ENCODE measurements at places on chromosomes 4 and X.

DNA sequence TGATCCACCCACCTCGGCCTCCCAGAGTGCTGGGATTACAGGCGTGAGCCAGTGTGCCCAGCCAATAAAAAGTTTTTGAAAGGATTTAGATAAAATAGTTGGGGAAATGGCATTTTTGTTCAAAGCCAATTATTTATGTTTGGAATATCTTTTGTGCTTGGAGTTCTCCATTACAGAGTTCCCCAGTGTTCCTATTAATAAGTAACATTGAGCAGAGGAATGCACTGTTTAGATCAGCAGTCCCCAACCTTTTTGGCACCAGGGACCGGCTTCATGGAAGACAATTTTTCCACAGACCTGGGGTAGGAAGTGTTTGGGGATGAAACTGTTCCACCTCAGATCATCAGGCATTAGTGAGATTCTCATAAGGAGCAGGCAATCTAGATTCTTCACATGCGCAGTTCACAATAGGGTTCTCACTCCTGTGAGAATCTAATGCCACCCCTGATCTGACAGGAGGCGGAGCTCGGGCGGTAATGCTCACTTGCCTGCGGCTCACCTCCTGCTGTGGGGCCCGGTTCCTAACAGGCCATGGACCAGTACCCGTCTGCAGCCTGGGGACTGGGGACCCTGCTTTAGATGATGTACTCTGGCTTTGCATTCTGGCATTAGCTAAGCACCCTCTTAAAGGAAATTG, 8.3 kb downstream of the PKD2 start:
- no peak for DNase-seq

DNA sequence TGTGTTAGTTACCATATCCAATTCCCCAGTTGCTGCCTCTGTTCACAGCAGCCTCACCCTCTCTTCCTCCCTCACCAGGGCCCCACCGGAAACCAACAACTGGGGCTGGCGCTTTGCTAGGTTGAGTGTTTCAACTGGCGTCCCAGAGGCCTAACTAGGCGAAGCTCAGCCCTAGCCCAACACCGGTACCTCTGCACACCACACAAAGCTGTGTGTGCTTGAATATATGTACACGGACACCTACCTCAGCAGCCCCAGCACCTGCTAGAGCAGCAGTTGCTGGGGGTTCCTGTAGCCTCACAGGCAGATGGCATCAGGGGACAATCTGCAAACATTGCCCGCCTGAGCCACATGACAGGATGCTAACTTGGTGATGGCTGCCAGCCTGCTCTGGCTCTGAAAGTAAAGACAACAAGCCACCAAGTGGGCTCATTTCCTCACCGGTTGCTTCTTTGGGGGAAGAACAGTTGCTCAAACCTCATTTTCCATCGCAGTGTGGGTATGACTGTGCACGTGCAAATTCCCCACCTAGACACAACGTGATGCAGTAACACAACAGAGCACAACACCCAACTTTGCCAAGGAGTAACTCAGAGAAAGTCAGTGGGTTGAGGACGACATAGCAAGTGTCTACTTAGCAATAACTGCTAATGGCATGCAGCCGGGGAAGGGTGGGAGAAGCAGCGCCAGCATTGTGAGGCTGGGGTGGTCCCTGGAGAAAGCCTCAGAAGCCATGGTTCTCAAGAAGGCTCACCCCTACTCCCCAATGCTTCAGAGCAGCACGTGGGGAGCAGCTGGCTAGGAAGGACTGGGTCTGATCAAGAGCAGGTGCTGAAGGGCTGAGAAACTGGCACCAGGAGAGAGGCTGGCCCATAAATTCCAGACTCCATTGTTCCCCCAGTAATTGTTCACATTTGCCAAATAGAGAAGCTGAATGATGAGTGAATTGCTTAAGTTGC, 139.5 kb downstream of the SH3KBP1 start:
- no peak for DNase-seq

DNA sequence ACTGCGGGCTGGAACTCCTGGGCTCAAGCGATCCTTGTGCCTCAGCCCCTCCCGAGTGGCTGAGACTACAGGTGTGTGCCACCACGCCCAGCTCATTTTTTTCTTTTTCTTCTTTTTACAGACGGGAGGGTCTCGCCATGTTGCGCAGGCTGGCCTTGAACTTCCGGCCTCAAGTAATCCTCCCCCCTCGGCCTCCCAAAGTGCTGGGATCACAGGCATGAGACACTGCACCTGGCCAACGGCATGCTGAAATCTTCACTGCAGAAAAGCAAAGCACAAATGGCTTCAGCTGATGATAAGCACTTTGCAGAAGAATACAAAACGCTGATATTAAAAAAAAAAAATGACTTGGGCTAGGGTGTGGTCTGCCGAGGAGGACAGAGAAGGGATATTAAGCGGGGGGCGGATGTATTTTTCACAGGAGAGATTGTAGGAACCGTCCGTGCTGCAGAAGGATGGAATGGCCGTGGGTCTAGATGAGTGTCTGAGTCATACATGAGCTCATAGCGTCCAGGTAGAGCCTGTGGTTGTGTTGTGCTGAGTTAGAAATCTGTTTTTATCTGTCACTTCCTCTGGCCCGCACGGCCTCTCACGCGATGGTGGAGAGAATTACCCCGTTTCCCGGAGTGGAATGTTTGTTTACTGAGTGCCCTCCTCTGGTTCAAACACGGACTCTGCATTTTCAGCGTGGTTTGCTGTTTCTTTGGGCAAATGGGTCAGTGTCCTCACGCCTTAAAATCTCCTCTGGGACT, 8.5 kb upstream of the AKAP17A start:
- DNase-seq = no peak

DNA sequence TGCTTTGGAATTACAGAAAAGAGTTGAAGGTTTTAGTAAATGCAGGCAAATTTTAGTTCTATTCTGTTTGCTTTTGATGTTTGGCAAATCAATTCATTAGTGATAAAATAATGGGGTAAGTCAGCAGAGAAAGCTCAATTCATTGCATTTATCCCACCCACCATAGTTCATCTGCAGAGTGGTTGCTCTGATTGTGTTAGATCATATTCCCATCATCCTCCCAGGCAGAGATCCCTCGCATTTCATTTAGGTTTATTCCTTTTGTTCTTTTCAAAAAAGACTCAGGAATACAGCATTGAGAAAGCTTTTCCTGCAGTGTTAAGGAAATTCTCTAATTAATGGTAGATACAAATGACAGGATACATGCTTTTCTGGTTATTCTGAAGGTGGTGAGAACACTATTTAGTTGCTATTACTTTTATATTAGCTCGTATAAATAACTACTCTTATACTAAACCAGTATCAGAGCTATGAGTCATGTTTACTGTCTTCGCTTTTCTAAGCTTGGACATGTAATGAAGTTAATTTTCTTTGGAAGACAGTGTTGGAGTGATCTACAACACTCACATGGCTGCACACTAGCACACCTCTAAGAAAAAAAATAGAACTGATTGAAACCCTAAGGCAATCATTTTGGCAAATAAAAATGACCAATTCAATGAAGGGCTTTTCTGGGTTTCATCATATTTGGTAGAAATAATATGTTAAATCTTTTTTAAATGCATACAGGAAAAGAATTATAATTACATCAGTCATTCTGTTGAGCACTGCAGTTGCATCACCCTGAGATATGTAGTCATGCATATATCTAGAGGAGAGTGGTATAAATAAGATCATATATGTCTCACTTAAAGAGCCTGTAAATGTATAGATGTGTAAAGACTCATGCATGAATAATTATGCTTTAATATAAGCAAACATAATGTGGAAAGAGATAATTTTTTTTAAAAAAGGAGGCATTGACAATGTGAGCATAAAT, 351.6 kb downstream of the PCDH7 start:
- DNase-seq = no peak

GRCh38 chr4:337932-338758, 531 bp downstream of the ZNF141 start:
- DNase-seq = no peak

GRCh38 chr4:74444891-74445642, at the start of gene AREG:
TSS of gene AREG (plus strand) at chr4:74445136. CDS start at chr4:74445346, 210 bp downstream.
- DNase-seq = no peak

DNA sequence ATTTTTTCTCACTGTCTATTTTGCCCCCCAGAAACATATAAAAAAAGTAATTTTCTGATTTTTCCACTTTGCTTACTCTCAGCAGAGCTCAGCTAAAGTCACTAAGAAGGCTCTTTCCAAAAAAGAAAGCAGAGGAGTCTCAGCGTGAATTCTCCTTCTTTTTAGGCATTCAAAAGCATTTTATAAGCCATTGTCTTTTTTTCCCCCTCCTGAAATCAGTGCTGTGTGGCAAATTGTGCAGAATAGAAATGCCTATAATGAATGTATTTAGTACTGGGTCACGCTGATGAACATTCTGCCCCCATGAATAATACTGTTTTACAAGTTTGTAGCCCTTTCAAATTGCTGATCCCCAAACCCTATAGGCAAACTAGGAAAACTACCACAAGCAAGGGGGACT, 1.6 kb upstream of the PCDH18 start:
- no peak for DNase-seq

All from smooth muscle cell of the brain vasculature (primary cell).